Activated CD4-positive, alpha-beta memory T cell treated with anti-CD3 and anti-CD28 coated beads, Interleukin-2, amount 10 ng/mL, durations not matched to agents 7 days and 5 days (primary cell): ENCODE measurements at places on chromosomes 5 and 9. TPM values are rescaled to one million over a fixed set of nuclear protein-coding genes. Genes with fewer than 3 reads are reported as not detected.

- DNase-seq: no peak
Observed at GRCh38 chr9:111362526-111362925, 32.5 kb upstream of the OR2K2 start.

DNA sequence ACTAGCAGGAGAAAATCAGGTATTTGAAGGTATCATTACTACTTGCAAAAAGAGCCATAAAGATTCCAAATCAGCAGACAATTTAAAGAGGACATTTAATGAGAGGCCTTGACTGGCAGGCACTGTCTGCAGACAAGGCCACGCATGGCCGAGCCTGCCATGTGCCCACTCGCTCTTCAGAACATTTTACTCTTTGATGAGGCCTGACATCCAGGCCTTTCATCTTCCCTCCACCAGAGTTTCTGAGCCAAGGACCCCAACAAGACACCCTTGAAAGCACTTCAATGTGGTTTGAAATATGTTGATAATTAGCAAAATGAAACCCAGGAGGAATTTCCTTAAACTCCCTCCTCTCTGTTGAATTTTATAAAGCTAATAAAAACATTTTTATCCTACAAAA, 16.4 kb downstream of the AK8 start:
- no peak for DNase-seq

DNA sequence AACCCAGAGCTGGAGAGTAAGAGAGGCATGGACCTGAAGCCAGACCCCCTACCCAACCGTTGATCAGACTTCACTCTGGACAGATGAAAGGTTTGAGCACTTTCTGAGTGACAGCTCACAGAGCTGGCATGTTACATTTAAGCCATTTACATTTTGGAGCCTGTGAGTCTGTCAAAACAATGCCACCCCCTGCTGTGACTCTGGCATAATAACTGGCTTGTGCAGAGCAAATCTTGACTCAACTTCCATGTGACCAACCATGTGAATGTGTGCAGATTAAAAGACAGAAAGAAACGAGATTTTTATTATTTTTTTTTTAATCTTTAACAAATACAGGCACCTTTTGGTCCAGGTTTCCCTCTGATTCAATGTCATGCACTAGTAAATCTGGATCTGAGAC, 48.5 kb downstream of the MFAP3 start:
- DNase-seq: no peak

DNA sequence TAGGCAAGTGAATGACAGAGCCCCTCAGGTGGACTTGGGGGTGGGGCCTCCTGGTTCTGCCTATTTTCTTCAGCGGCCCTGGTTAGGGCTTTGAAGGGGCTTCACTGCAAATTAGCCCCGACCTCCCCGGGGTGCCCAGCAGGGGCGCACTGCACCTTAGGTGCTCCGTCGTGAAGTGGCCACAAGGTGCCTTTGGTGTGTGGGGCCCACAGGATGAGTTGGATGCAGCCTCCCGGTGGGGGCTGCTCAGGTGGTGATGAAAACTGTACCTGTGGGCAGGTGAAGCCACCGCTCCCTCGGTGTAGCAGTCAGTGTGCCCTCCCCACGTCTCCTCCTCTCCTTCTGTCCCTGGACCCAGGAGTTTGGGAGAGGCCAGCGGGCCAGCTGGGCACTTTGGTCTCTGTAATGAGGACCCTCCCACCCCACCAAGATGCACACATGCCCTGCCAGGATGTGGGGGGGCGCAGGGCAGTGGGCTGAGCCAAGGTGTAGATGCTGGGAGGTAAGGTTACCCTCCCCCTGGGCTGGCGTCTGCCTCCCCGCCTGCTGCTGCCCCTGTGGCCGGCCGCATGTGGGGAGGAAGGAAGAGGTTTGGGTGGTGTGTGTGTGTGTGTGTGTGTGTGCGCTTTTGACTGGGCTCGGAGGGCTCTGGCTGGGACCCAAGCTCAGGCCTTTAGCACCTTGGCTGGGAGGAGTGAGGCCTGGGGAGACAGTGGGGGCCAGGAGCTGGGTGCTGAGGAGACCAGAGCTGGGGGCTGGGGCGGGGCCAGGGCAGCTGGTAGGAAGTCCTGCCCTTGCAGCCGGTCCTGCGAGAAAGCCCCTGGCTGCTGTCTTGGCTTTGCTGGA, 55.6 kb downstream of the RXRA start:
- peak; percentile 70 for DNase-seq

GRCh38 chr5:64688391-64688790, 1.9 kb upstream of the SHISAL2B start:
- DNase-seq: no peak

DNA sequence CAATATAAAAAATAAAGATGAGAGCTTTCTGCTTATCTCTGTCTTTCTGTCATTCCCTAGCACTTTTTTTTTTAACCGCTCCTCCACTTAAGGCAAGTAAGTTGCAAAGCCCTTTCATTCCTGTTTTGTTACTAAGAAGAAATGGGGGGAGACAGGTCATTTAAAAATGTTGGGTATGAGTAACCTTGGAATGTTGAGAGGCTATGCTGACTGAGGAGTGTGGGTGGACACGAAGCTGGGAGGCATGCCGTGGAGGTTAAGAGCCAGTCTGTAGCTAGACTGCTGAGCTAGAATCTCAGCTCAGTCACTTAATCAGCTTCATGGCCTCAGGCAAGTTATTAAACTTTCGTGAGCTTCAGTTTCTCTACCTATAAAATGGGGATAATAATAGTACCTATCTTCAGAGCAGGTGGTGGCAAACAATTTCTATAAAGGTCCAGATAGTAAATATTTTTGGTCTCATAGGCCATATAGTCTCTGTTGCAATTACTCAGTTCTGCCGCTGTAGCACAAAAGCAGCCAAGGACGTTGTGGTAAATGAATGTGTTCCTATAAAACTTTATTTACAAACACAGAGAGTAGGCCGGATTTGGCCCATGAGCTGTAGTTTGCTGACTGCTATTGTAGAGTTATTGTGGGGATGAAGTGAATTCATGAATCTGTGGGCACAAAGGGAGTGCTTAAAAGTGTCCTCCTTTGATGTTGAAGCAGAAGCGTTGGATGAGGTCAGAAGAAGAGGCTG, 220.0 kb downstream of the GABBR2 start:
- no peak for DNase-seq

Gene TSC1
- 30.0 TPM for total RNA-seq

Gene OR1Q1
- total RNA-seq: not detected

Gene HABP4
- 13.1 TPM for total RNA-seq
